ENCODE measurements at places on chromosomes 7 and 10.

- H3K4me3 ChIP-seq = no peak overlapping the region
- H3K36me3 ChIP-seq = no peaks in the 10 kb centered on the region
- H3K27ac ChIP-seq = no peak overlapping the region
- H3K4me1 ChIP-seq = peaks cover 3% of the 10 kb centered on the region
- no peaks in the 10 kb centered on the region for H3K27me3 ChIP-seq
Measured at GRCh38 chr7:6323967-6324701, 51.7 kb upstream of the CYTH3 start.

GRCh38 chr7:467393-467828, 52.2 kb downstream of the PDGFA start:
- no peaks in the 10 kb centered on the region for H3K36me3 ChIP-seq
- DNase-seq = peak; percentile 4
- H3K27ac ChIP-seq = no peak overlapping the region

DNA sequence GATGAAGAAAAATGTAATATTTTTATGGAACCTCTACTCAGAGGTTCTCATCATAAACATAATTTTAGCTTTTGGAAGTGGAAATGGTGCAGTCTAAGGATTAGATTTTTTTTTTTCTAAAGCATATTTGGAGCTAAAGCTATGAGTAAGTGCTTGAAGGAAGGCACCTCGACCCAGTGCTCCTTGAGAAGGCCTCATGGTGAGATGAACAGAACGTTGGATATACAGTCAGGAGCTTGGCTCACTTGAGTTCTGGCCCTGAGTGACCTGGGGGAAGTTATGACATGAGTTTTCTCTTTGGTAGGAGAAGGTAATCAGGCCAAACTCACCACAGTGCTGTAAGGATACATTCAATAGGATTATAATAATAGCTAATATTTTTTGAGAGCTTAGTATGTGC, 163.3 kb downstream of the JCAD start:
- H3K36me3 ChIP-seq = no peaks in the 10 kb centered on the region
- no peak overlapping the region for H3K27ac ChIP-seq
- no peak overlapping the region for H3K4me3 ChIP-seq
- no peaks in the 10 kb centered on the region for H3K4me1 ChIP-seq
- H3K27me3 ChIP-seq = no peaks in the 10 kb centered on the region
- no peak for DNase-seq

- no peak overlapping the region for H3K4me3 ChIP-seq
- peaks cover 58% of the 10 kb centered on the region for H3K36me3 ChIP-seq
- no peaks in the 10 kb centered on the region for H3K27me3 ChIP-seq
Measured at GRCh38 chr10:71761105-71761511, 12.2 kb downstream of the VSIR start.

- no peak overlapping the region for H3K27ac ChIP-seq
- no peak overlapping the region for H3K4me3 ChIP-seq
- H3K36me3 ChIP-seq = no peaks in the 10 kb centered on the region
- H3K27me3 ChIP-seq = no peaks in the 10 kb centered on the region
- no peaks in the 10 kb centered on the region for H3K4me1 ChIP-seq
Measured at GRCh38 chr10:83037653-83038052, 1101.7 kb upstream of the GHITM start.

DNA sequence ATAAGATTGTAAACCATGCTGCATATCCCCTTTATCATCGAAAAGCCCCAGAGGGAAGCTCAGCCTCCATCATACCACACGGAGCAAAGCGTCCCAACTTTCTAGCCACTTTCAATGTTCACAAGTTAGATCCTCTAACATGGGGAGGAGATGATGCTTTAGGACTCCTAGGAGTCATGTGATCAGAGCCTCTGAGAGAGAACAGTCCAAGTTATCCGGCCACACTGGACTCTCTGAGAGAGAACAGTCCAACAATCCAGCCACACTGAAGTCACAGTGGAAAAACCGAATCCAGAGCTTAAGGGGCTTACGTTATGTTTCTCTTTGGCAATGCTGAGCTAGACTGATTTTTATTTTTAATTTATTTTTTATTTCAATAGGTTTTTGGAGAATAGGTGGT, 72.5 kb downstream of the MALSU1 start:
- no peak for DNase-seq
- no peak overlapping the region for H3K4me3 ChIP-seq
- H3K27ac ChIP-seq = no peak overlapping the region
- no peaks in the 10 kb centered on the region for H3K36me3 ChIP-seq

- no peak overlapping the region for H3K4me3 ChIP-seq
- H3K4me1 ChIP-seq = no peaks in the 10 kb centered on the region
- DNase-seq = no peak
- peaks cover 3% of the 10 kb centered on the region for H3K27me3 ChIP-seq
- no peaks in the 10 kb centered on the region for H3K36me3 ChIP-seq
- H3K27ac ChIP-seq = no peak overlapping the region
Measured at GRCh38 chr10:121073728-121074127, 222.6 kb downstream of the WDR11 start.

DNA sequence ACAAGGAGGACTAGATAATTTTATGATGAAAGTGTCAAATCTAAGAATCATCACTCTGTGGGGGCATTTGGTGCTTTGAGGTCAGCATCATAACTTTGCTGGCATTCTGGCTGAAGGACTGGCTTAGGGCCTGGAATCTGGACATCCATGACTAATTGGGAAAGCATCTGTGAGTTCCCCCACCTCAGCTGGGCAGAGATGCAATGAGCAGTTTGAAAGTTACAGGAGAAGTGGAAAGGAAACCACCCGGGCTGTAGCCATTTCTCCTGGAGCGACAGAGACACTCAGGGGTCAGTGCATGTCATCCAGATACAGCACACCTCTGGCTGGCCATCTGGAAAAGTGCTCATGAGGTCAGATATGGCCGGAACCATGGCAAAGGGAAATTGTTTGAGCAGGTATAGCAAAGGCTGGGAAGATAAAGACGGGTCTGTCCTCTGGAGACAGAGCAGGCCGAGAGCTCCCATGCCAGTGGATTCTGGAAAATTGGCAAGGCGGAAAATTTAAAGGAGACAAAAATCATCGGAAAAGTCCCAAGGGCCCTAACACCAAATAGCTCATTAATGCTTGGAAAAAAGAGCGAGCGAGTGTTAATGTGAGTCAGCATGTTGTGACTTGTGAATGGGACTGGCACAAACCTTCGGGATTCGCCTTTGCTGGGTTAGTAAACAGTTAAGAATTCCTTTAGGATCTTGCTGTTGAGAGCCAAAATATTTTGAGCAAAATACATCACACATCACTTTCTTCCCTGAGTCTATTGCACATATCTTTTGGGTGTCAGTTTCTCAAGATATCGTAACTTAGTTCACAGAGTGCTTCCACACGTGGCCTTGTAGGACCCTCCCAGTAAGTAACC, 188.4 kb upstream of the AGK start:
- no peak overlapping the region for H3K4me3 ChIP-seq
- DNase-seq = no peak
- peaks cover 10% of the 10 kb centered on the region for H3K27me3 ChIP-seq
- no peak overlapping the region for H3K27ac ChIP-seq

GRCh38 chr7:1026721-1027161, 17.6 kb upstream of the GPR146 start:
- H3K4me1 ChIP-seq = peaks cover 23% of the 10 kb centered on the region
- no peak for DNase-seq
- no peak overlapping the region for H3K27ac ChIP-seq
- H3K36me3 ChIP-seq = peaks cover 12% of the 10 kb centered on the region

- no peak overlapping the region for H3K27ac ChIP-seq
- H3K4me3 ChIP-seq = no peak overlapping the region
- no peaks in the 10 kb centered on the region for H3K36me3 ChIP-seq
- H3K27me3 ChIP-seq = no peaks in the 10 kb centered on the region
- no peaks in the 10 kb centered on the region for H3K4me1 ChIP-seq
Measured at GRCh38 chr7:22189741-22190140, 167.2 kb downstream of the RAPGEF5 start.

- no peak overlapping the region for H3K27ac ChIP-seq
- H3K27me3 ChIP-seq = no peaks in the 10 kb centered on the region
- H3K4me3 ChIP-seq = no peak overlapping the region
Measured at GRCh38 chr7:135682191-135682590, 19.9 kb downstream of the STMP1 start.

DNA sequence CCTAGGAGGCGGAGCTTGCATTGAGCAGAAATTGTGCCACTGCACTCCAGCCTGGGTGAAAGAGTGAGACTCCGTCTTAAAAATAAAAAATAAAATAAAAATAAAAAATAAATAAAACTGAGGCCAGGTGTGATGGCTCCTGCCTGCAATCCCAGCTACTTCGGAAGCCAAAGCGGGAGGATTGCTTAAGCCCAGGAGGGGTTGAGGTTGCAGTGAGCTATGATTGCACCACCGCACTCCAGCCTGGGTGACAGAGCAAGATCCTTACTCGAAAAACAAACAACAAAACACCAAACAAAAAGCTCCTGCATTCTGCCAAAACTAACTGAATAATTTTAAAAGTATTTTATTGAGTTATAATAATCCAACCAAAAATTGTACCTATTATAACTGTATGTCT, 36.2 kb downstream of the AGAP4 start:
- no peaks in the 10 kb centered on the region for H3K36me3 ChIP-seq
- no peaks in the 10 kb centered on the region for H3K27me3 ChIP-seq
- no peak overlapping the region for H3K27ac ChIP-seq
- no peaks in the 10 kb centered on the region for H3K4me1 ChIP-seq
- H3K4me3 ChIP-seq = no peak overlapping the region
- no peak for DNase-seq

DNA sequence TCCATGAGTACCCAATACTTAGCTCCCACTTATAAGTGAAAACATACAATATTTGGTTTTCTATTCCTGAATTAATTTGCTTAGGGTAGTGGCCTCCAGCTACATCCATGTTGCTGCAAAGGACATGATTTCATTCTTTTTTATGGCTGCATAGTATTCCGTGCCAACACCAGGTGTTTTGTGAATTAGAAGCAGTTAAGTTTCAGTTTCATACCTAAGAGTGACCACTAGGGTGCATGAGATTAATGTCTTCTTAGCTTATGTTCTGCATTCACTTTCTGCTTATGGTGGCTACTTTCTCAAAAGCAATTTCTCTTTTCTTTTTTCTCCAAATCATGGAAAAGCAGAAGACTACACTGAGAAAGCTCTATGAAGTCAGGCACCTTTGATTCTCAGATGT, 65.1 kb upstream of the VSTM2A start:
- H3K36me3 ChIP-seq = no peaks in the 10 kb centered on the region
- H3K4me1 ChIP-seq = no peaks in the 10 kb centered on the region
- no peak for DNase-seq
- no peak overlapping the region for H3K27ac ChIP-seq
- no peaks in the 10 kb centered on the region for H3K27me3 ChIP-seq

DNA sequence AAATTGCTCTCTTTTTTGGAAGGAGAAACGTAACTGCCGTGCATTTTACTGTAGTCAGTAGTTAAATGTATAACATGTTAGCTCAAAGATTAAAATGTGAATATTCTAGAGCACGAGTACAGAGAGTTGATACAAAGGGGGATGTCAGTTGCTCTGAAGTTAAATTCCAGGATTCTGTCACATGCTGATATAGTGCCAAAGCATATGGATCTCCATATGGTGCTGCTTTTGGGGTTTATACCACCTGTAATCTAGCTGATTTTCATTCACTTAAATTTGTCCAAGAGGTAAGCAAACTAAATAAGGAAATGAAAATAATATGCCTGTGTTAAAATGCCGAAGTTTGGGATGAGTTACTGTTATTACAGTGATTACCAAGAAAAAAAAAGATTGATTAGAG, 298.6 kb downstream of the EXOC4 start:
- no peaks in the 10 kb centered on the region for H3K4me1 ChIP-seq
- H3K27ac ChIP-seq = no peak overlapping the region
- H3K27me3 ChIP-seq = no peaks in the 10 kb centered on the region
- no peak overlapping the region for H3K4me3 ChIP-seq

GRCh38 chr10:78148961-78149612, 115.4 kb downstream of the RPS24 start:
- no peaks in the 10 kb centered on the region for H3K36me3 ChIP-seq
- no peak overlapping the region for H3K27ac ChIP-seq
- no peaks in the 10 kb centered on the region for H3K4me1 ChIP-seq
- H3K4me3 ChIP-seq = no peak overlapping the region

DNA sequence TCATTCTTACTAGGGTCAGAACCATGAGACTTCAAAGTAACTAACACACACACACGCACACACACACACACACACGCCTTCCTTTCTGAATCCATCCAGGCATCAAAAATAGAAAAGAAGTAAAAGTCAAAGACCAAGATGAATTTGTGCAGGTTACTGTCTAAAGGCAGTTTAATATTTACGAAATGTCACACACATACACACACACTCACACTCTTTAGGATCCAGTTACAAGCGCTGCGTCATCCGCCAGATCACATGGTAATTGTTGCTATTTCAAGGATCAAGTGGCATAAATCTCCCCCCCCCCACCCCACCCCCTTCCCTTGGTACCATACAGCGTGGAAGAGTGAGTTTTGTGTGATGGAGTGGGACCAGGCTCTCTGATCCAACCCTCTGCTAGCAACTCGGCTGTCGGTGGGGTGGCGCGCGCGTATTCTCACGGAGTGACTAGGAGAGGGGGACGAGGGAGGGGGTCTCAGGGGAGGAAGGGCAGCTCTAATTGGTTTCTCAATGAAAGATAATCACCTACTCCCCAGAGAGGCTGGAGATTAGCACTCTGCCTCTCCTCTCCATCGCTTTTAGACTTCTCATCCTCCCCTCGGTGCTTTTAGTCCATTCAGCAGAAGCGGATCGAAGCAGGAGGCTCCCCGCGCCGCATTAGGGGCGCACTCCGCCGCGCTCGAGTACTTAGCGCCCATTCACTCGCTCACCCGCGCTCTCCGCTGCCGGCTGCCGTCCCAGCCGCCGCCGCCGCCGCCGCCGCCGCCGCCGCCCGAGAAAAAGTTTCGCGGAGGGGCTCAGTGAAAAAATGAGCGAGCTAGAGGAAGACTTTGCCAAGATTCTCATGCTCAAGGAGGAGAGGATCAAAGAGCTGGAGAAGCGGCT, 83.5 kb upstream of the PRKG1 start:
- H3K36me3 ChIP-seq = no peaks in the 10 kb centered on the region
- peak; percentile 26 for DNase-seq
- peak overlapping the region; percentile 4 for H3K4me3 ChIP-seq
- no peak overlapping the region for H3K27ac ChIP-seq
- peaks cover 5% of the 10 kb centered on the region for H3K4me1 ChIP-seq

DNA sequence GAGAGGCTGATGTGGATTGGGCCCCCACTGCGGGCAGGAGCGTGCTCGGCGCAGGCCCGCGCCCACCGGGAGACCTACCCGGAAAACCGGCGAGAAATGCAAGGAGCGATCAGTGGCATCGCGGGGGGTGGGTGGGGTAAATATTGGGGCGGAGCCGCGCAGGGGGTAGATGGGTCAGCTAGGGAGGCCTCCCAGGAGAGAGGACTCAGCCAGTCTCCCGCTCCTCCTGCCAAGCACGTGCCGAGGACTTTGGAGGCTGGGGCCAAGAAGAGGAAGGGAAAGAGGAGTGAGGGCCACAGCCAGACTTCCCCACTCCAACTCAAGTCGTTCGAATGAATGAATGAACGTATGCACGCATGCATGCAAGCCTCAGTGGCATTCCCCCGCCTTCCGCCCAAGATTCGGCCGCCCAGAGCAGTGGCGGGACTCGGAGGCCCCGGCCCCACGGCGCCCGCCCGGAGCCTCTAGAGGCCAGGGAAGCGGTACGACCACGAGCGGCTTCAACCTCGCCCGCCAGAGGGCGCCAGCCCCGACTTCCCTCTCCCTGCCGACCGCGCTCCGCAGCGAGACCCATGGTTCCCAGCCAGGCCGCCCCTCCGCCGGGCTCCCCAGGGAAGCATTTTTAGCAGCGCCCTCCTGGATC, 3.6 kb downstream of the NPM3 start:
- peaks cover 39% of the 10 kb centered on the region for H3K36me3 ChIP-seq
- peak overlapping the region; percentile 59 for H3K4me3 ChIP-seq
- no peak overlapping the region for H3K27ac ChIP-seq

GRCh38 chr10:12484941-12485805, 135.8 kb downstream of the CAMK1D start:
- H3K36me3 ChIP-seq = no peaks in the 10 kb centered on the region
- peak overlapping the region; percentile 73 for H3K27ac ChIP-seq
- H3K27me3 ChIP-seq = no peaks in the 10 kb centered on the region
- H3K4me3 ChIP-seq = peak overlapping the region; percentile 4
